GM12892 (cell line): ENCODE measurements at places on chromosomes 16 and 17.
A peak's percentile ranks its signal among the peaks of the same experiment; 100 is the strongest.

GRCh38 chr16:2472885-2473445, 1.9 kb downstream of the NTN3 start:
- no peak for DNase-seq

GRCh38 chr17:73343168-73343634, 31.4 kb upstream of the CDC42EP4 start:
- DNase-seq, result no peak

DNA sequence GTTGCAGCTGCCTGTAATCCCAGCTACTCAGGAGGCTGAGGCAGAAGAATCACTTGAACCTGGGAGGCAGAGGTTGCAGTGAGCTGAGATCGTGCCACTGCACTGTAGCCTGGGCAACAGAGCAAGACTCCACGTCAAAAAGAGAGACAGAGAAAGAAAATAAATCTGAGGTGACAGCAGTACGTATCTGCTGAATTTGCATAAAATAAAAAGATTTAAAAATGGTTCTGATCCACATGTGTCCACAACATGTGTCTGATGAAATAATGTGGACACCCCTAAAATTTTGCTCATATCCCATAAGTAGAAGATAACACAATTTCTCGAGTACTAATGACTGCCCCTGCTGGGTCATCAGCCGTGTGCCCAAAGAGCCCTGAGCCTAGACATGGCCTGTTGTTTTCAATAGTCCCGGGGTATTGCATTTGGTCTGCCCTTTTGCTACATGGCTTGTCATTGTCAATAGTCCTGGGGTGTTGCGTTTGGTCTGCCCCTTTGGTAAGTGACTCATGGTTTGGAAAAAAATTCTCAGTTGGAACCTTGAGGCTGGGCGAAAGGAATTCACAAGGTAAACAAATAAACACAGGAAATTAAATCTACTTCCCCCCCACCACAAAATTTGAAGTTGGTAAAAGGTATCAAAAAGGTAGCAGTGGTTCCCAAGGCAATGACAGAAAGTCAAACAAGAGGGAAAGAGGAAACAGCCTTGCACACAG, 434.6 kb upstream of the MAF start:
- DNase-seq, result no peak

GRCh38 chr16:17944345-17944744, 392.2 kb downstream of the NPIPA8 start:
- no peak for DNase-seq

DNA sequence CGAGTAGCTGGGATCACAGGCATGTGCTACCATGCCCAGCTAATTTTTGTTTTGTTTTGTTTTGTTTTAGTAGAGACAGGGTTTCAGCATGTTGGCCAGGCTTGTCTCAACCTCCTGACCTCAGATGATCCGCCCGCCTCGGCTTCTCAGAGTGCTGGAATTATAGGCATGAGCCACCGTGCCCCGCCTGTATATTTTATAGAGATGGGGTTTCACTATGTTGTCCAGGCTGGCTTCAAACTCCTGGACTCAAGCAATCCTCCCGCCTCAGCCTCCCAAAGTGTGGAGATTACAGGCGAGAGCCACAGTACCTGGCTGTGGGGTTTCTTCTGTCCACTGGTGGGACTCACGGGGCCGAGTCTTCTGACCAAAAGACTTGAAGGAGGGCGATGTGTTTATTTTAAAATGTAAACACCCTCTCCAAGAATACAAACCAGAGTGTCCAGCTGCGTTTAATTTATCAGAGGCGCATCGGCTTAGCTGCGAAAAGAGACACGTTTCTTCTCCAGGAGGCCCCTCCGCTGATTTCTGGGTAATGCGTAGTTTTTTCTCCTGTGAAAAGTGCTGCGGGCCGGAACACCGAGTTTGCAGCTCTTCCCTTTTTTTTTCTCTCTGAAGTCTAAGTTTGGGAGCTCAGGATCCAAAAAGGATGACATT, 86.9 kb upstream of the CIBAR2 start:
- no peak for DNase-seq

DNA sequence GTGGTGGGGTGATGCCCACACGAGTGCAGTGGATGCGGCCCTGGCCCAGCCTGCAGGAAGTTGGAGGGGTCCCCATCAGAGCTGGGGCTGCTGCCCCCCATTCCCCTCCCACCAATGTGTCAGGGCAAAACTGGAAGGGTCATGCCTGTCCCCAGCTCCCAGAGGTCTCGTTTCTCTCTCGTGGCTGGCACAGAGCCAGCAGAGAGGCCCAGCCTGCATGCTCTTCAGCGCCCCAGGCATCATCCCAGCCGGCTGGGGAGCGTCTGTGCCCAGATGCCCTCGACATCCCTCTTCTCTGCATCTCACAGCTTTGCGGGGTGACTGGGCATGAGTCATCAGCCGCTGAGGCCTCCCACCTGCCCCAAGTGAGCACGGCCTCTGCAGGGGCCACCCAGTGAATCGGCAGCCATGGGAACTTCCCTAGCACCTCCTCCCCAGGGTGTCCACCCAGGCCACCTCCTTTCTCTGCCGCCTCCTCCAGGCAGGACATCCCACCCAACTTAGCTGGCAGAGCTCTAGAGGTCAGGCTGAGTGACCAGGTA, 9.8 kb upstream of the CSNK1D start:
- no peak for DNase-seq

- DNase-seq, result no peak
These were observed 6.1 kb downstream of the WWOX start for GRCh38 chr16:78105517-78105916.

GRCh38 chr17:18917506-18918032, 34.4 kb upstream of the SLC5A10 start:
- no peak for DNase-seq

- DNase-seq, result no peak
These were observed 7.6 kb downstream of the SCPEP1 start for GRCh38 chr17:56985371-56986162.

DNA sequence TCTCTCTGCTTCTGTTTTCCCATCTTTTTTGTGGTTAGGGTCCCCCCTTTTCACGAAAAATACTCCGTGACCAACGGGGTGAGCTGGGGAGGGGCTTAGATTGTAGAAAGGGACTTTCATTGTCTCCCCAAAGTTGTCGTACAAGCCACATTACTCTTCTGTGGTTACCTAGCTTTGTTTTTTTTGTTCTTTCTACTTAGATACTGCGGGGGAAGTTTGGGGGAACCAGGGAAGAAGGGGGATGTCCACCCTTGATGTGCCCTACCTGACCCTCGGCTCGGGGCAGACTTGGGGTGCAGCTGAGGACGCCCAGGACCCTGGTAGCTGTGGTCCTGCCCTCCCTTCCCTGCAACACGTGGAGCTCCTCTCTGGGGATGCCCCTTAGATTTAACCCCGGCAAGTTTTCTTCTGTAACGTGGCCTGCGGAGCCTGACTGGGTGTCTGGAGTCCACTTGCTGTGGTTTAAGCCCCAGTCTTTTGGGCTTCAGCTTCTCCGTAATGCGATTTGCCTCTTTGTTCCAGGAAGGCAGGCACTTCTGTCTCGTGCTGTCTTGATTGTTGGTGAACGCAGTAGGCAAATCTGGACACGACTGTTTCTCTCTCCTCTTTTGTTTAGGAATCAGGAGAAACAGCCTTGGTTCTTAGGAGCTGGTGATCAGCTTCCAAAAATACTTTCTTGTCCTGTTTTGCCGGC, 892 bp downstream of the ABCC1 start:
- DNase-seq, result peak; percentile 48

- DNase-seq, result no peak
These were observed 21.2 kb downstream of the PITPNA start for GRCh38 chr17:1541367-1541904.

DNA sequence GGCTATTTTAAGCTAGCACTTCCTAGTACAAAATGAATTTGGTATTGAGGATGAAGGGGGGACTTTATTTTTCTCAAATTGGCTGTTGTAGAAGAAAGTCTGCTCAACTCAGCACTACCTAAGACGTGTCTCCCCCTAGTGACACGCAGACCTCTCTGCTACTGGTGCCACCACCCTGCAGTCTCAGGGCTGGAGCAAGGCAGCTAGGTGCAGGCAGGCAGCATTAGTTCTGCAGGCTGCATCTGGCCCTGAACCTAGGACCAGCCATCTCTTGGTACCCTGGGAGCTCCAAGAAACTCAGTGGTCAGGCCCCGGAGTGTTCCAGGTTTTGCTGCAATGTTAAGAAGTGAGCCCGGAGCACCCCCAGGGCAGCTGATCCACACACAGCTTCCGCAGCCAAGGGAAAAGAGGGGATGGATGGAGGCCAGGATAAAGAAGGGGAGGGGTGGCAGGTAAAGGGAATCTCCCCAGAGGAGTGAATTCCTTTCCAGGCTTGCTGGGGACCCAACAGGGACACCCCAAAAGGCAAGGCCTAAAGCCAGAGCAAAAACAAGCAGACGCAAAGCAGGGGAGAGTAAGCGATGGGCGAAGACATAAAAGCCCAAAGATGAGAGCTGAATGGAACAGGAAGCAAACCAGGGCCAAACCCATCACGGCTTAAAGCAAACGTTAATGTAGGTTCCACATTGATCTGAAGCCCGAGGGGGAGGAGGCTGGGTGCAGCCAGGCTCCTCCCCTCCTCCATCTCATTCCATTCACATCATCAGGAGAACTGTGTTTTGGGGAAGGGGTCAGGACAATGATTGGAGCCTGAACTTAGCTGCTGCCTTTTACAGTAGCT, 200.5 kb downstream of the ZFHX3 start:
- peak; percentile 42 for DNase-seq

GRCh38 chr17:63042256-63042812, 76.3 kb downstream of the TANC2 start:
- no peak for DNase-seq

DNA sequence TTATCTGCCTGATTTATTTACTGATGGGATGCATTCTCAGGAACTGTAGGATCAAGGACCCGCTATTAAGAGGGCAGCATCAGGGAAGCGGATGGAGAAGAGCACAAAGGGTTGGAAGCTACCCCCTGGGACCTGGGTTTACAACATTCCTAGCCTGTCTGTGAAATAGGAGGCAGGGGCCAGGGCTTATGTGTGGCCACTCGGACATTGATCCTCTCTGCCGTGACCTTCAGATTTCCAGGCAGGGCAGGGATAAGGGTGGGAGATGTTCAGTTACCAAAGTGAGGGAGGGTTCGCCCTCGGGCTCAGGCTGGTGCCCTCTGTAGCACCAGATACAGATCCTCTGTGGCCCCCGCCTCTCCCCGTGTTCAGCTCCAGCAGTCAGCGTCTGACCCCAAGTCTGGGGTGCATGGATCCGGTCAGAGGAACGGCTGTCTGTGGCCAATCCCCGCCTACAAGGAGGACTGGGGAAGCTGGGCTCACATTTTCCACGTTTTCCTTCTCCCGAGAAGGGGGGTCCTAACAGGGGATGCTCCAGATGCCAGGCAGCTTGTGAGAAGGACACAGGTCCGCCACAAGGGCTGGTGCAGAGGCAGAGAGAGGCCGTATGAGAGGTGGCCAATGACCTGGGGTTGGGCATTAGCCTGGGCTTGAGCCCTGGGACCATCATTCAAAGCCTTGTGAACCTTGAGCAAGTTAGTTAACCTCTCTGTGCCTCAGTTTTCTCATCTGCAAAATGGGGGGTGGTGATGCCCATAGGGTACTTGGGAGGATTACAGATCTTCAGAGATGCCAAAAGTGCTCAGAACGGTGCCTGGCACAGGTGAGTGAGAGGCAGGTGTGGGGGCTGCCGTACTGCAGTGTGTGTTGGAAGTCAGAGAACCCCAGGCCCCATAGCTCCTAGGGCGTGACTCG, 48.3 kb downstream of the ATP2C2 start:
- no peak for DNase-seq

GRCh38 chr16:71670537-71670936, 44.6 kb downstream of the MARVELD3 start:
- DNase-seq, result no peak

- DNase-seq, result no peak
These were observed 113.2 kb downstream of the MSI2 start for GRCh38 chr17:57369509-57369945.

DNA sequence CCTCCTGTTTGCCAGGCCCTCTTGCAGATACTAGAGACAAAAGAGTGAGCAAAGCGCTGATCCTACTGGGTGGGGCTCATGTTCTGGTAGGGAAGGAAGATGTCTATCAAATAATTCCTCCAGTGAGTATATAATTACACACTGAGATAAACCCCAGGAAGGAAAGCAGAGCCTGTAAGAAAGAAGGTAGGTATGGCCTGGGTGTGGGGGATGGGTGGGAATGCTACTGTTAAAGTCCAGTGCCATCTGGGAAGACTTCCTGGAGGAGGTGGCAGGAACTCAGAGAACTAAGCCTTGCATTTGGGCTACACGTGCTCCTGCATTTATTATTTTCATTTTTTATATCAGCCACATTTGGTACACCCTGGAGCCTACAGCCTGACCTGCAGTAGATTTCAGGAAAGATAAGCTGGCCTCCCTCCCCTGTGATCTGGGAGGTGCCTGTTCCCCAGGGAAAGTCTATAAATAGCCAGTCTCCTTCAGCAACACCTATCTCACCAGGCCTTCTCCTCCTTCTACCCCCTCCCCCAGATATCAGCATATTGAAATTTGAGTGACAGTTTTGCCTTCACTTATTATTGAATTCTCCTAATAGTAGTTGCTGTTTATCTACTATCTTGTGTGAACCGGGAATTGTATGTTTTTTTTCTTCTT, 11.5 kb downstream of the ATP2C2 start:
- no peak for DNase-seq

GRCh38 chr16:27472091-27473020, 70.4 kb downstream of the IL21R start:
- no peak for DNase-seq

DNA sequence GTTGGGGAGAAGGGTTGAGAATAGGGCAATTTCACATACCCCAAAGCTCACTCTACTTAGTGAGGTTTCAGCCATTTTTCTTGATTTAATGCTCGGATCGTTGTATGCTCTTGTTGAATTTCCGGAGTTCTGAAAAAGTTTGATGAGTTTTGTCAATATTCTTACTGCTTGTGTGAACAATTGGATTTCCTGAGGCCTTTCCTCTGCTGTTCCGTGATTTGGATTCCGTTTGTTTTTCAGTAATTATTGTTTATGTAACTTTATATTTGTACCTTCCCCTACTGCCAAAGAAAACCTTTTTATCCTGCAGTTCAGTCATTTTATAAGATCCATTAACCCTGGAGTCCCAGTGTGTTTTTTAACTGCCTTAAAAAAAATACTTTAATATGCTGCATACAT, 62.9 kb downstream of the PHKB start:
- DNase-seq, result no peak

DNA sequence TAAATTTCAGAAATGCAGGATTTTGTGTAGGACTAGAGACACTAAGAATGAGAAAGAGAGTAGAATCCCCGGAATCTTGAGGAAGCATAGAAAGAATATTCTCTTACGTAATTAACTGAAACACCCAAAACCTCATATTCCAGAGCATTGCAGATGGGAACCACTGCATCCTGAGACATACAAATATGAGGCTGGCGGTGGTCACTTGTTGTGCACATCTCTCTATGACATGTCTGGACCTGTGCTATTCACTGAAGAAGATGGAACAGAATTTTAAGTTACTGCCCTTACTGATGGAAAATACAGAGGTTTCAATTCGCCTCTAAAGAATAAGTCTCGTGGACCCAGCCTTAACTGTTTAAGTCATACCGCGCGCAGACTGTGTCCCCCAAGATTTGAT, 806 bp downstream of the RAD51C start:
- DNase-seq, result no peak

DNA sequence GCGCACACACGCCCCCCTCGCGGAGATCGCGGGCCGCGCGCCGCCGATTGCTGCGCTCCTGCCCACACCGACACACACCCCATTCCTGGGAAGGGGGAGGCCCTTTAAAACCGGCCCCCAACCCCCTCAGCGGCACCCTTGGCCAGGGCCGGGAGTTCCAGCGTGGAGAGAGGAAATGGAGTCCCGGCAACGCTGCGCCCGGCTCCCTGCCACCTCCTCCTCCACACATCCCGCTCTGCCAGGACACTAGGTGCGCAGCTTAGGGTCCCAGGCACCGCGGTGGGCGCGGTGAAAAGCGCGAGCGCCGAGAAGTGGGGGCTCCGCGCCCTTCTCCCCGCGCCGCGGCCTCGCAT, 397 bp downstream of the CDC42EP4 start:
- no peak for DNase-seq

- DNase-seq, result no peak
These were observed 102.0 kb downstream of the ADAMTS18 start for GRCh38 chr16:77332792-77333191.
